NCI-H1417 treated with DMSO at 0.1 percent for 48 hours (cell line): ENCODE measurements at places on chromosomes 1 and 21.

DNA sequence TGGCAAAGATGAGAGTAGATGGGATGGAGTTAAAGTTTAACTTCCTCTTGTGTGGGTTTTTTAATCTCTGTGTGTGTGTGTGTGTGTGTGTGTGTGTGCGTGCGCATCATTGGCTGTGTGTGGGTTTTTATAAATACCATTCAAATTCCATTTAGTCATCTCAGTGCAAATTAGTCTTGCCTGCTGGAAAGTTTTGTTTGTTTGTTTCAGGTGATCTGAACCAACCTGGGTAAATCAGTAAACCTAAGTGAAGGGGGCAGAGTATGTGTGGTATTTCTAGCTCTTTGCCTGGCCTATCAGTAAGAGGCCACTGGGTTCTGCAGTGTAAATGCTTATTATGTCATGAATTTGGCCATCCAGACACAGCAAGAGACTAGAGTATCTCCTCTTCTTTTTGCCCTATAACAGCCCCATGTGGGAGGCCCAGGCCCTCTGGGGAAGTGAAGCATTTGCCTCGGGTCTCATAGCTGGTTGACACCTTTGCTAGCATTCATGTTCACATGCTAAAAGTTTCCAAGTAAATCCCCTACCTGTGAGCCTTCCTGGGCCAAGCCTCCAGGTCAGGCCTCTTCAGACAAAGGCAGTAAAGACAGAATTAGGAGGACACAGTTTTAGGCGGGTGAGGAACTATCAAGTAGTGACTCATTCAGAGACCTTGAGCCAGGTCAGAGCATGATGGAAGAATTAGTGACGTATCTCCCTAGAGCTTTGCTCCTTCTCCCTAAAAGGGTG, 14.7 kb downstream of the INTS3 start:
- DNase-seq, result no peak

DNA sequence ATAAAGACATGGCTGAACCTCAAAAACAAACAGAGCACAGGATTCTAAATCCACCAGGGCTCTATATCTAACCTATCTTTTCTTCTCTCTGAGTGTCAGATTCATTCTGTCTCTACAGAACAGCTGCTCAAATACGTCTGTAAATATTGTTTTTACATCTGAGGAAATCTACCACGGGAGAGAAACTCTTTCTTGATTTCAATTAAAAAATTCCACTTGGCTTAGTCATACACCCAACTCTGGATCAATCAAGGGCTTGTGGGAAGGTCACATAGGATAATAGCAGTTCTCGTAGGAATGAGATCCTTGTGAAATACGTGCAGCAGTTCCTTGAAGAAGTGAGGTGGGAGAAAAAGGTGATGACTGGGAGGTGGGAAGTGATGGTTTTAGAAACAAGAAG, 1355.7 kb upstream of the ADGRL2 start:
- DNase-seq, result no peak

DNA sequence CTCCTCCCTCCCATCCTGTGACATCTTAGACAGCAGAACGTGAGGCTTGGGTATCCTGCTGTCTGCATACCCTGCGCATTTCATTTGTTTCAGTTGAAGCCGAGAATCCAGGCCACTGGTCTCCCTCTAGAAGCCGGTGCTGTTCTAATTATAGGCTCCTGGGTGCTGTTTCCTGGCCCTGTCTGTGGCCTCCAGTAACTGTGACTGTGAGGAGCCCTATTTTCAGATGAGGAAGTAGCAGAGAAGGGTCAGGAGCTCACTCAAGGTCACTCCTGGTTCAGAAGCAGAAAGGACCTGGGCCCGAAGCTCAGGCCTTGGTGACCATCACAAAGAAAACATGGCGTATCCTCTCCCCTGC, 24.0 kb downstream of the COQ8A start:
- no peak for DNase-seq

GRCh38 chr1:22287946-22288520, 145.1 kb upstream of the WNT4 start:
- no peak for DNase-seq

GRCh38 chr1:37947364-37947763, 511 bp upstream of the INPP5B start:
- DNase-seq, result no peak

GRCh38 chr1:93673163-93673829, 8.3 kb downstream of the BCAR3 start:
- no peak for DNase-seq
